ENCODE measurements at places on chromosomes 1 and 21. TPM values are rescaled to one million over a fixed set of nuclear protein-coding genes. Genes with fewer than 3 reads are reported as not detected.
A peak's percentile ranks its signal among the peaks of the same experiment; 100 is the strongest.

- DNase-seq, result no peak
- H3K27ac ChIP-seq, result no peak overlapping the region
- H3K4me1 ChIP-seq, result no peaks in the 10 kb centered on the region
Measured at GRCh38 chr1:84919461-84919970, 26.5 kb upstream of the LPAR3 start.

The GNG4 gene
- total RNA-seq, result 1.8 TPM

DNA sequence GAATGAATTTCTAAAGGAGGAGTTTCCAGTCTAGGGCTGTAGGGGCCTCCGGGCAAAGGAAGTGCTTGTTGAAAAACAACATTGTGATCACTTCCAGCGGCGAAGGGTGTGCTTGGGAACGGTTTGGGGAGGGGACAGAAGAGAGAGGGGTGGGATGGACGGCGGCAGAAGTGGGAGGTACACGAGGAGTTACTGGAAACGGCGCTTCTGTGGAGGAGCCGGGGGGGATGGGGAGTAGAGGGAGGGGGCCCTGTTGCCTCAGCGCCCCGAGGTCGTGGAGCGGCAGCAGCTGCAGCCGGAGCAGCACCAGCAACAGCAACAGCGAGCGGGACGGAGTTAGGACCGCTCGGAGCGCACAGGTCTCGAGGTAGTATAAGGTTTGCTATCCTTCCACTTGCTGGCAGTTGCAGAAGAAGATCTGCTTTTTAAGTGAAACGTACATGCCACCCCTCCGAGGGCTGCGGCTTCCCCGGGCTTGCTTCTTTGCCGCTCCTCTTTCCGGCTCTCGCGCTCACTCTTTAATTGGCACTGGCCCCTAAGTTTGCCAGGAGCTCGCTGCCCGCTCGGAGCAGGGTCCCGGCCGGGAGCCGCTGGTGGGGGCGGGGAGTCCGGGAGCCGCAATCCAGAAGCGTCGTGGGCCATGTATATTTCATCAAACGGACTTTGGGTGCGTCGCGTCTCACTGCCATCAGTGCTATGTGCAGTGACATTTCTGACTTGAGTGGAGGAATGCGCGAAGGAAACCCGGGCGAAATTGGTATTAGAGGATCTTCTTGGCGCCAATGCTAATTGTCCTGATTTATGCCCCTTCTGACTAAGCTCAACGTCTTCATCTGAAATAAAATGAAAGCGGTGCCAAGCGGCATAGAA, 771 bp upstream of the NTNG1 start:
- peaks cover 8% of the 10 kb centered on the region for H3K4me1 ChIP-seq
- H3K27ac ChIP-seq, result no peak overlapping the region
- peaks cover 10% of the 10 kb centered on the region for H3K27me3 ChIP-seq
- H3K4me3 ChIP-seq, result peak overlapping the region; percentile 93
- peak; percentile 55 for DNase-seq
- no peaks in the 10 kb centered on the region for H3K36me3 ChIP-seq

The AMY1C gene
- not detected for total RNA-seq

The KCNA3 gene
- 0.26 TPM for total RNA-seq

The RHOU gene
- 10.2 TPM for total RNA-seq

All from endothelial cell (in vitro differentiated cells).